ENCODE measurements at places on chromosomes 16 and 17.

- no peak for DNase-seq
Measured at GRCh38 chr17:1830288-1830687, 483 bp downstream of the RPA1 start.

- DNase-seq = no peak
Measured at GRCh38 chr17:74330446-74330845, 4.4 kb downstream of the KIF19 start.

GRCh38 chr17:18321309-18321708 lies 6.2 kb downstream of the SMCR8 start:
- DNase-seq = no peak

DNA sequence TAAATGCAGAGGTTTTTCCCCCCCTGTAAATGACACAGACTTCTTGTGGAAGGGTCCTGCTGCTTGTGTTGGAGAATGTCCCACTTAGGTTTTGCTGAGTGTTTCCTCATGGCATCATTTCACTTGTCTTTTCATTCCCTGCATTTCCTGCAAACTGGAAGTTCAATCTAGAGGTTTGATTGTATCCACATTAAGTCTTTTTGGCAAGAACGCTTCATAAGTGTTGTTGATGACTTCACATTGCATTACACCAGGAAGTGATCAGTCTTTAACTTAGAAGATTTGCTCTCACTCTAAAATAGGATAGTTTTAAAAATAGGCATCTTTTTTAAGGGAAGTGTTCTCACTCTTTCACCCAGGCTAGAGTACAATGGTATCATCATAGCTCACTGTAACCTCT lies 67.2 kb downstream of the RPTOR start:
- no peak for DNase-seq

DNA sequence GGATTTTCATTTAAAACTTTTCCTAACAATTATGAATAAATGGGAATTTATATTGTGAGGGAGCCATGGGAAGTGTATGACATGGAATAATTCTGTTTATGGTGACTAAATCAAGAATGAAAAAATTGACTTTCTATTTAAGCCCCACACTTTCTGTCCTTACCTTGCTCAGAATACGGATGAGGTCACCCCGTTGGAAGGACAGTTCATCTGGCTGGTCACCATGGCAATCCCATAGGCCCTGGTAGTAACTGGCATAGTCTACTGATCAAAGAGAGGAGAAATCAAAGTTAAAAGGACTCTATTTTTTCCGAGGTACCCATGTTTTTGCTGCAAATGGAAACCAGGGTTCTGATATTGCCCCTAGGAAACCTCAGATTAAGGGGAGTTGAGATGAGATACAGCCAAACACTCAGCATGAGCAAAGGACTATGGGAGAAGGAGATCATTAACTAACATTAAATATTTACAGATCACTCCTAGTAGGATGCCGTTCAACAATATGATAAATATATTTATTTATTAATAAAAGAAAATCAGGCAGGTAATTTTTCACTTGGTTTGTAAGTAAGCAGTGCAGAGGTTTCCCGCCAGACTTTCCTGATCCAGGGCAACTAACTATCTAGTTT lies 54.9 kb downstream of the SNX11 start:
- DNase-seq = no peak

DNA sequence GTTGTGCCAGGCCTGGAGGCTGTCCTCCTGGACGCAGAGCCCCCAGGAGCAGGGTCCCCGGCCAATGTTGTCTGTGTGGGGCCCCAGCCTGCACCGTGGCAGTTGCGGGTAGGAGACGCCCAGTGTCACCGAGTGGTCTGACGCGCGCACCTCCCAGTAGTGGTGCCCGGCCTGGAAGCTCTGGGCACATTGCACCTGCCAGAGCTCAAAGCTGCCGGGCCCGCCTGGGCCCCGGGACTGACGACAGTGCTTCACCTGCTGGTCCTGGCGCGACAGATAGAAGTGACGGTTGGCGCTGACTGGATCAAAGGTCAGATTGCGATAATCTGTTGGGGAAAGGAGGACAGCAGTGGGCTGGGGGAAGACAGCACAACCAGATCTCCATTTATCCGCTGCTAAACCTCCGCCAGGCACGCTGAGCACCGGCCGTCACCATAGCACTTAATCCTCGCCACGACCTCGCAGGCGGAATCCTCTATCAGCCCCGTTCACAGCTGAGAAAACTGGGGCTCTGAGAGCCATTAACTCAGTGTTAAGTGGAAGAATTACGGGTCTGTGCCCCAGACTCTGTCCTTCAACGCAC lies 5.6 kb downstream of the TRIM65 start:
- DNase-seq = no peak

DNA sequence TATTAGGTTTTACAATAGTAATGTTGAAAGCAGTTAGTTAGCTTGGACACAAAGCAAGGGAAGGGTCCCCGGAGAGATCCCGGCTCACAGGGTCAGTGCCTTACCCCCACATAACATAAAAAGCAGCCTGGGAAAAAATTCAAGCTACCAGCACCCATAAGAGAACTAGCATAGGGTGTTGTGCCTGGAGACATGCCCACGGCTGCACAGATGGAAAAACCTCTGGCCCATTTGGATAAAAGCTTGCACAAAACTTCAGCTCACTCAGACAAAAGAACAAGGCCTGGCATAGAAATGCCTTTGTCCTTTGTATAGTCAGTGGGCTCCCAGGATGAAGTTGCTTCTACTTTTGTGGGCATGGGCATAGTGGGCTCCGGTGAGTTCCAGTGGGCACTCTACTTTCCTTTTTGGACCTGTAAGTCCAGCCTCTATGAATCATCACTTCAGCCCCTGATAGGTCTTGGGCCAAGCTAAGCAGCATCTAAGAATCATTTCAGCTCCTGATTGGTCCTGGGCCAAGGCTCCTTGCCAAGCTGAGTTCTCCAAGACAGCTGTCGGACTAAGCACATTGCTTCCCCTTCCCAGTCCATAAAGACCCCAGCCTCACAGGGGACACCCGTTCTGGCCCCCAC lies 1.3 kb upstream of the RDM1 start:
- no peak for DNase-seq

DNA sequence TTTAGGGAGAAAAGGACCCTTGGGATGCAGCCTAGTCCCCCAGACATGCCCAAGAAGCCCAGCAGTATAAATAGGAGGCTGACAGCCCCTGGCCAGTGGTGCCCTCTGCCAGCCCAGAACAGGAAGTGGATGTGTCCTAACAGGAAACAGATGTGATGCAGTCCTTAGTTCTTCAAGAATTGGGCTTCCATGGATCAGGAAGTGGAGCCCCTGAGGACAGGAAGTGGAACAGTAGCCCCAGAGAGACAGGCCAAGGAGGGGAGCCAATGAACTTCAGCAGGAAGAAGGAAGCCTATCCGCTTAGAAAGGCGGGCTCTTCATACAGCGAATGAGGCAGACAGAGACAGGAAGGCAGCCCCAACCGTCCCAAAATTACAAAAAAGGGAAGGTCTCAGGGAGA lies 7.2 kb downstream of the CTF1 start:
- DNase-seq = peak; percentile 44

- DNase-seq = no peak
Measured at GRCh38 chr16:12901204-12901596, 198 bp upstream of the SHISA9 start.

- no peak for DNase-seq
Measured at GRCh38 chr16:264440-264951, 11.2 kb downstream of the RGS11 start.

DNA sequence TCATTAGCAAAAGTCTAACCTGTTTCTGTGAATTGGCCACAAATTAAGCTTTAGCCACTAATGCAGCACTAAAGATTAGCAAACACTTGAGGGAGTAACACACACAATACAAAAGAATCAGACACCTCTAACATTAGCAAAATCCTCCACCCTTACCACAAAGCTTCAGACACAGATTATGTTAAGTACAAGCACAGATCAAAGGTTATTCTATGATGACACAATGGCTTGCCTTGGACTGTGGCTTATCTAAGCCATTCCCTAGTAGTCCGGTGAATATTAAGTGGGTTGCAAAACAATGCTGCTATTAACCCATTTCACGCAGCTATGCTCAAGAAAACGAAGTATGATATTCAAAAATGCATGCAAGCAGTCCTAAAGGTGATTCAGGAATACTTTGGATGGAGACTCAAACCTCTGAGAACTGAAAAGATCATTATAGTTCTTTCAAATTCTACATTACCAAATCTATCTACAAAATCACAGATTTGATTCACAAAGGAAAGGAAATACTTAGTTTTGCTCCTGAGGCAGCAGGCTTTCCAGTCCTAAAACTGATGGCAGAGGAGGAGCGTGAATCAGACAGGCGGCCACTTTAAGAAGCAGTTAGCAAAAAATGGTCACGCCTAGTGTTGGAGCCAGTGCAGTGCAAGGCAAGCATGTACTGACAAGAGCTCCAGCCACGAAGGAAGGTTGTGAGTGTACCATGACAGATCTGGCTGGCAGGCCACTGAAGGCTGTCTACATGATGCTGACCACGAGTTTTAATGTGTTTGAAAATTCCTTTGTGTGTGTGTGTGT lies 67.2 kb downstream of the PARN start:
- DNase-seq = peak; percentile 4

DNA sequence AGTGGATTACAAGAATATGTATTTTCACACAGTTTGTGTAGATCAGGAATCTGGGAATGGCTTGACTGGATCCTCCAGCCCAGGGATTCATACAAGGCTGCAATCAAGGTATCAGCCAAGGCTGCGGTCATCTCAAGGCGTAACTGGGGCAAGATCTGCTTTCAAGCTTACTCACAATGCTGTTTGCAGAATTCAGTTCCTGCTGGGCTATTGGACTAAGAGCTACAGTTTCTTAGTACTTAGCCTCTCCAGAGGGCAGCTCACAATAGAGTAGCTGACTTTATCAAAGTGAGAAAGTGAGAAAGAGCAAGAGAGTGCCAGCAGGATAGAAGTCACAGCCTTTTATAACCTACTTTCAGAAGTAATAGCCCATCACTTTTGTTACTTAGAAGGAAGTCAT lies 211.0 kb downstream of the MAP2K6 start:
- DNase-seq = no peak

DNA sequence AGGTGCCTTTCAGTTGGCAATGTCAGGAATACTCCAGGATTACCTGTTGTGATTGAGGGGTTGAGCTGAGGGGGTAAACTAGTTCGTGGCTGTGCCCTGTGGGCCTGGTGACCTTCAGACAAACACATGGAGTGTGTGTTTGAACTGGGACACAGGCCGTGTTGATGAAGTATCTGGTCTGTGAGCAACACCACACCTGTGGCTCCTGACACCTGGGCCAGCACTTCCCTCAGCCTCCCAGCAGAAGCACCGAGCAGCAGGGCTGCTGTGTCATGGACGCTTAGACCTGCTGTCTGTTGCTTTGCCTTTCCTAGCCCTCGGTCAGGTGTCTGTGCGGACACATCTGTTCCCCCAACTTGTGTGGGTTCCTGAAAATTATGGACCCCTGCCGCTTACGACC lies 82.9 kb downstream of the KSR1 start:
- no peak for DNase-seq

DNA sequence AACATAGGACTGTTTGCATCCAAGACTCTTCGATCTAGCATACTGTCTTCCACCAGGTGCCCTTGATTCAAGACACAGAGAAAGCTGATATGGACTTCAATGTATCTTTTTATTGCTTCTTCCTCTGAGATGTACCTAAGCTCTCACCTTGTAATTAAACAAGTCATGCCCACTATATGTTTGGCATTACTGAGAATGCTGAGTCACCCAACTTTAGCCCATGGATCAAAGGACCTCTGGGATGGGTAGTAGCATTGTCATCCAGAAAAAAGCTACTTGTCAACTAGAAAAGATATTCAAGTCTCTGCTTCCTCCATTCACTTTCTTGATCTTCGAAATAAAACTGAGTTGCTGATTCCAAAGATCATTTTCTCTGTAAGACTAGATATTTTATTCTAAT lies 37.8 kb downstream of the CDH8 start:
- no peak for DNase-seq

GRCh38 chr17:83100220-83100852 lies 20.9 kb downstream of the METRNL start:
- no peak for DNase-seq

DNA sequence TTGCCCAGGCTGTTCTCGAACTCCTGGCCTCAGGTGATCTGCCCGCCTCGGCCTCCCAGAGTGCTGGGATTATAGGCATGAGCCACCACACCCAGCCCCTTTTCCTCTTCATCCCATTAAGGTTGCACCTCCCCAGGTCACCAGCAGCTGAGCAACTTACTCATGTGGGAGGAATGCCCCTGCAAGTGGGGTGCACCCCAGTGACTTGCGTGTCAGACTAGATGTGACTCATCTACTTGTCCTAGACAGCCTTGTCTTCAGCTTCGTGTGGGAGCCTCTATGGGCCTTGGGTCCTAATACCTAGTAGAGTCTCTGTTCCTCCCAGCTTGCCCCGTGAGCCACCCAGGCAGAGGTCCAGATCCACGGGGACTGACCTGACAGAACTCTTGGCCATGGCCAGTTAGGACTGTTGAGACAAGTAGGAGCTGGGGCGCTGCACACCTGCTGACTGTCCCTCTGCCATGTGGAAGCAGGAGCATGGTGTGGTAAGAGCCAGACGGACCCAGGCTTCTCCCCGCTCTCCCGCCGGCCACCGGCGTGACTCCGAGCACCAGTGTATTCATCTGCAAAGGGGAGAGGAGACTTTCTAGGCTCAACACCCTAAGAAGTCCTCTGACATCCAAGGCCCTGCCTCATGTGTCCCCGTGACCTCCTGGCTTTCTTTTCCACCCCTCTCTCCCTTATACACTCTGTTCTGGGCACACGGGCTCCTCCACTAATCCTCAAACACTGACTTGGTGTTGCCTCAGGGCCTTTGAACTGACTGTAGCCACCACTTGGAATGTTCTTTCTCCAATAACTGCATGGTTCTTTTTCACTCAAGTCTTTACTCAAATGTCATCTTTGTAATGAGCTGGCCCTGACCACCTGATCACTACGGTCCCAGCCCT lies 11.6 kb upstream of the CBX4 start:
- DNase-seq = no peak

GRCh38 chr16:85209526-85210121 lies 97.4 kb upstream of the CIBAR2 start:
- no peak for DNase-seq

DNA sequence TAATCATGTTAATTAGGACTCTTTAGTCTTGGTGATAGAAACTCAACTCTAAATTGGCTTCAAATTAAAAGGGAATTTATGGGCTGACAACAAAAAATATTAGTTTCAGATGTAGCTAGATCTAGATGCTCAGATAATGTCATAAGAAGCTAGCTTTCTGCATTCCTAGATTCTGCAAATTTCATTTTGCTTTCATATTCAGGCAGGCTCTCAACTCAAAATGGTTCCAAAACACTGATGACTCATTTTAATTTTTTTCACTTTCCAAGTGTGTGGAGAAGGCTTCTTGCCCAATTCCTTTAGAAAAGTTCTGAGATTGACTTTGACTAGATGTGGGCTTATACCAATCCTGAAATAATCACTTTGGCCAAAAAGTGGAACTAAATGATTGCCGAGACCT lies 236.7 kb upstream of the GOT2 start:
- DNase-seq = no peak

- DNase-seq = peak; percentile 58
Measured at GRCh38 chr17:27578718-27579085, 52.3 kb upstream of the LGALS9 start.

GRCh38 chr17:33870936-33871335 lies 384.1 kb upstream of the CCL2 start:
- DNase-seq = no peak

Data from SJCRH30 (cell line).